ENCODE measurements at places on chromosomes 5 and 9.

- no peak for DNase-seq
These were observed 11.4 kb downstream of the LAMC3 start for GRCh38 chr9:131020388-131020787.

DNA sequence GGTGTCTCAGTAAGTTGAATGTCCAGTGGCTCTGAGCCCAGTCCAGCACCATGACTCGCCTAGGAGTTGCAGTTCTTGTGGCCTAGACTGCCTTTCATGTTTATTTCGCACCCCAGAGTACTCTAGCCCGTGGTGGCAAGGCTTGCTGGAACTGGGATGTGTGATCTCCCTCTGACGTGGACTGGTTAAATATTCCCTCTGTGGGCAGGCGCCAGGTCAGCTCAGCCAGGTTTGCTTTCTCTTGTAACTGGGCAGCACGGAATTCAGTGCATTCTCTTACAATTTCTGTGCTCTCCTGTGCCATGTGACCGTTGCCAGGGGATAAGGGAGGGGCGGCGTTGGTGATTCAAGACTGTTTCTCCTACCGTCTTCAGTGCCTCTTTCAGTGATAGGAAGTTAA lies 270.8 kb downstream of the KDM4C start:
- no peak for DNase-seq

DNA sequence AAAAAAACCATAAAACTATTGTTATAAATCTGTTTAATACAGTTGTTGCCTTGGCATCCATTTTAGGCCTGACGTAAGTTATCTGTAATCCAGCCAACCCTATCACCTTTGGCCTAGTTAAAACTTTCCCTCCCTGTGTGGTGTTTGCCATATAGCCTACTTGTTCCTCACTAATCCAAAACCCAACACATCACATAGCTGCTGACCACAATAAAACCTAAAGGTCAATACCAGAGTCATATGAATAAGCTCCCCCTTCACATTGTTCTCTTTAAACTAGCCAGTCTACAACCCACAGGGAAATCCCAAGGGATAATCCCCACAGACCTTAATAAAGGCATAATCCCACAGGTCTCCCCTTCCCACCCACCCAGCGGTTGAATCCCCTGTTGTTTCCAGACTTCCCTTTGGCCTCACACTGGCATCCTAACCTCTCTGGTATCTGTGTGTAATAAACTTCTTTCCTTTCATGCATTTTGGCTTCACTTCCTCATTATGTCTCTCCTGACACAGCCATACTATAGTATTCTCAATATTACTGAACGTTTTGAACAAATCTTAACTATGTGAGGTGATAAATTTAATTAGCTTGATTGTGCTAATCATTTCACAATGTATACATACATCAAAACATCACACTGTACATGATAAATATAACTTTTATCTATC lies 50.8 kb downstream of the DTWD2 start:
- DNase-seq, result no peak

- no peak for DNase-seq
These were observed 41.1 kb downstream of the ZNF883 start for GRCh38 chr9:112970939-112971338.

DNA sequence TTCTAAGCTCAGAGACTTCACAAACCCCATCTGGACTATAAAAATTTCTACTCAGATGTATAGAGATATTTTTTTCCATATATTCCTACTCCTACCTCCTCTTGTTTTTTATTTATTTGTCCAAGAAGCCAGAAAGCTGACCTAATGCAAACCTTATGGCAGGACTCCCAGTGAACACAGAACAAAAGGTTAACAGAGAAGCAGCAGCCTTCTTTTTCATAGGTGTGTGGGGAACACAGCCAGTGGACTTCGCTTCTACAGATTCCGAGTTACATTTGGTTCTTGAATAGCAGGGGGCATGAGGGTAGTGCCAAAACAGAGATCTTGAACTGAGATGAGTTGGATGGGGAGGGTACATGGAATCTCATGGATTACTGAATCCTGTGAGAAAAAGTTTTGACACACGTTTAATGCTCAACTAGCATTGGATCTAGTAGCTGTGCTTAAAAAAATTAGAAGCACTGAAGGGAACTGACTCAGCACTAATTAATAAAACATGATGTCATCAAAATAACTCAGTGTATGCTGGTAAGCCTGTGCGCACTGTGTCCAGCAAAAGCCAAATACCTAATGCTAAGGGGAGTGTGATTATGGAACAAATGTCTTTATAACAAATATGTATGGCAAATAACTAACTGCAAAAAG lies 240.1 kb downstream of the GABRB2 start:
- DNase-seq, result no peak

DNA sequence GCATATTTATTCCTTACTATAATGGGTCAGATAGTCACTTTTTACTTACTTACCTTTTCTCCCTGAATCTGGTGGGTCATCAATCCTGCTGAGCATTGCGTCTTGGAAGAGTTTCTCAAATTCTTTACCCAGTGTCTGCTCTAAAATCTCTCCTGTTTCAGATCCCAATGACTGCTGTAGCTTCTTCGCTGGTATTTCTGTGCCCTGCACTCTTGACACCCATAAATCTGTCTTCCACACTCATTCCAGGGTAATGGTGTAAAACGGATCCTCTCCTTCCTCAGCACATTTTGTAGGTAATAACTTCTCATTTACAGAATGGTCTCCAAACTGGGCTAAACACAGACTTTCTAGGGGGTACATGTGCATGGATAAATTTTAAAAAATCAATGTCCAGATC lies 407.4 kb downstream of the DMAC1 start:
- no peak for DNase-seq

DNA sequence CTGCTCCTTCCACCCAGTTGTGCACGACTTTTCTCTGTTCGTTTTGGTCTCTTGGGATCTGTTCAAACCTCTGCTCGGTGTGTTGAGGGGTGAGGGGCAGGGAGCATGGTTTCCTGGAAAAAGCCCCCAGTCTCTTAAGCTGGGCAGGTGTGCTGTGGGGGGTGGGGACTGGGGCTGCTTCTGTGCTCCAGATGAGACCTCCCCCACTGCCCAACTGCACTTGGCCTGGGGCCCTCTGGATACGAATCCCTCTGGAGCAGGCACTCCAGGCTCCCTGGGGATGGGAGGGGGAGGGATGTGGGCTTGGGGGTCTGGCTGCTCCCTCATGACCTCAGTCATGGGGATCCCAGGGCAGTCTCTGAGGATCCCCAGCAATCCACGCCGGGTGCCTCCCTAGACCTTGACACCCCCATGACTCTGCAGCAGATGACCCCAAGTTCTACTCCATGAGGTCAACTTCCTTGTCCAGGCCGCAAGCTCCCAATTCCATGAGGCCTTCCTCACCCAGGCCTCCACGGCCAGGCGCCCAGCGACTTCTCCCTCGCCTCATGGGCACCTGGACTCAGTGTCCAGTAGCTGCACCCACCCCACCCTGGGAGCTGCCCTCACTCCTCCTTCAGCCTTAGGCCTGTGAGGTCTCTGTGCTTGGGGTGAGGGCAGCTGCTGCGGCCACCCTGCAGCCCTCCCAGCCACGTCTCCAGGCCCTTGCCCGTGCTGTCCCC lies 5.9 kb upstream of the AHRR start:
- DNase-seq, result no peak

Measured in activated CD8-positive, alpha-beta memory T cell treated with anti-CD3 and anti-CD28 coated beads for 48 hours (primary cell).